ENCODE measurements at places on chromosomes 5 and 9.

GRCh38 chr9:128920381-128921058, at the start of gene PHYHD1:
PHYHD1 (plus strand) TSS chr9:128920982; CDS start chr9:128922324, 1,342 bp downstream.
- no peak for DNase-seq

DNA sequence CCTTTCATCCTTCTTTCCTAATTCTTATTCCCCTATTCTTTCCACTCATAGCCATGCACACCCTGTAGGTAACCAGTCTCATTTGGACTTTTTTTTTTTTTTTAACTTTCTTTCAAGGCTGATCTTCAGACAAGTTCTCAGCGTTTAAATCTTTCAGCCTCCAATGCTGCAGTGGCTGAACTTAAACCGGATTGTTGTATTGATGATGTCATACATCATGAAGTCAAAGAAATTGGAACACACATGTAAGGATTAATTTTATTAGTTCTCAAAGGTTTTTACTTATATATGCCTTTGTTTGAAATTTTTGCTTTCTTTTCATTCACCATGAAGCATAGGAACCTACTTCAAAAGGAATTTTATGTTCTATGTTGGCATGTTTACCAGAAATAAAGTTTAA, 22.1 kb downstream of the SHLD3 start:
- DNase-seq = no peak

- peak; percentile 56 for DNase-seq
Measured at GRCh38 chr5:159906943-159907342, 9.3 kb upstream of the ADRA1B start.

GRCh38 chr5:154776167-154776566, 21.0 kb downstream of the LARP1 start:
- DNase-seq = peak; percentile 16

GRCh38 chr5:2900360-2900759, 148.9 kb upstream of the IRX2 start:
- DNase-seq = no peak
